NCI-H146 (cell line): ENCODE measurements at places on chromosomes 5 and 9.

GRCh38 chr9:40884072-40884901 lies 244.2 kb downstream of the FOXD4L6 start:
- no peak for DNase-seq

DNA sequence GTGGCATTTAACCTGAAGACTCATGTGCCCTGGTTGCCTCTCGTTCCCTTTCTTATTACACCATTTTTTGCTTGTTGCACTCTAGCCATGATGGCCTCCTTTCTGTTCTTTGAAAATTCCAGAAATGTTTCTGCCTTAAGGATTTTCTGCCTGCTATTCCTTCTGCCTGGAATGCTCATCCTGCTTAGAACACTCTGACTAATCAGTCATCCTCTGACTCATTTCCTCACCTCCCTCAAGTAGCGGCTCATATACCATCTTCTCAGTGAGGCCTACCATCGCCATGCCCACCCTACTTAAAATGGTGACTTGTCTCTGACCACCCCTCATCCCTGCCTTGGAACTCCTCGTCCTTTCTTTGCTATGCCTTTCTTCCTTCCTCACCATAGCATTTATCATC lies 68.8 kb downstream of the KIF4B start:
- no peak for DNase-seq

DNA sequence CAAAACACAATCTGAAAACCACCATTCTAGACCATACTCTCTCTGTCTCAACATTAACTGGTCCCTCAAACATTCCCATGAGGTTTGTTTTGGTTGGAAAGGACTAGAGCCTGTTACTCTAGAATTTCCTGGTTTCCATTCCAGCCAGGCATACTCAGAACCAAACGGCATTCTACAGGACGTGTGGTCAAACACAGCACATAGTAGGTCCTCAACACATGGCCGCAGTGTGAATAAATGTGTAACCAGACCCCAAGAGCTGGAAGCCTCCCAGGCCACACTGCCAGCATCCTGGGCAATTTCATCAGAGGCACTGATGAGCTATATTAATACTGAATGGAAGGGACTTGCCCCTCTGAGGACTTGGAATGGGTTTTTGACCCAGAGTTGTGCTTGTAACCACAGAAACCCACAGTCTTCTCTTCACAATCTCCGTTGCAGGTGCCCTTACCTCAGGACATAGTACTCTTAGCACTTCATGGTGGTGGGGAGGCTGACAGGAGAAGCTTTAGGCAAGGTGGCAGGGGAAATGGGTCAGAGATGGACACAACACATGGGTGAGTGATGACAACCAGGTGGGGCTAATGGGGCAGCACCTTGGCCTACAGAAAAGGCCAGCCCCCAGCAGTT lies 66.0 kb downstream of the ZNF366 start:
- DNase-seq: no peak

DNA sequence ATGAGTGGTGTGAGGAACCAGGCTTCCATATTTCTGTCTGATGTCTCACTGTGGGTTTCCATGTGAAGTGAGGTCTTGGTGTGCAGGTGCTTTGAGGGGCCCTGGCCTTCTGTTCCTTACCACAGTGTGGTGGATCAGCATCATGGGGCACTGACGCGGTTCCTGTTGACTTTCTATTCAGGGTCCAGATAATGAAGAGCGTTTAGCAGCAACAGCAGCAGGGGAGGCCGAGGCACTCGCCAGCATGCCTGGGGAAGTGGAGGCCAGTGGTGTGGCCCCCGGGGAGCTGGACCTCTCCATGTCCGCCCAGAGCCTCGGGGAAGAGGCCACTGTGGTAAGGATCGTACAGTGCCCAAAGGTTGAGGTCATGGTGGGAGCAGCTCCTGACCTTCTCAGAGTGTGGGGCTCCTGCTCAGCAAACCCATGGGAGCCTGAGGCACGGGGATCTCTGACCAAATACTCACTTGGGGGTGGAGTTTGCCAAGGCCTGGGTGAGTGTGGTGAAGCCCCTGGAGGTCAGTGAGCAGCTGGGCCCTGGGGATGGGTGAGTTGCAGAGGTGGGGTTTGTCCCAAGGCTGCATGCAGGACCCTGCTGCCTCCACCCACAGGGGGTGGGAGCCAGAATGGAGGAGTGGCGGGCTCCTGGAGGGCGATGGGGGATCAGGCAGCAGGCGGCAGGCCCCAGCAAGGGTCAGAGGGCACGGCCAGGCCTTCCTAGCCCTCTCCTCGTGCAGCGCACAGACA lies 61.2 kb downstream of the COL15A1 start:
- no peak for DNase-seq

DNA sequence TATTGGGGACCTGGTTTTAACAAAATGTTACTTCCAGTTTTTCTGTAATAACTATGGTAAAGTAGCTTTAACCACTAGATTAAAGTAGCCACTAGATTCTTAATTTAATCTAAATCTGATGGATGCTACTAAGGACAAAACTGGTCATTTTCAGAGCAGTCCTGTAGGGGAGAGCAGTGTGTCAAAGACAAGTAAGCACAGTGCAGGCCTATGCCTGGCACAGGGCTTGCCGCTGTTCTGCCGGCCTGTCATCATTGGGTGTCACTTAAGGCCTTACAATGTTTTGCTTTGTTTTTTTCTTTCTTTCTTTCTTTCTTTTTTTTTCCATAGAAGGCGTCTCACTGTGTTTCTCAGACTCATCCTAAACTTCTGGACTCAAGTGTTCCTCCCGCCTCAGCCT lies 53.0 kb upstream of the NXNL2 start:
- DNase-seq: no peak

DNA sequence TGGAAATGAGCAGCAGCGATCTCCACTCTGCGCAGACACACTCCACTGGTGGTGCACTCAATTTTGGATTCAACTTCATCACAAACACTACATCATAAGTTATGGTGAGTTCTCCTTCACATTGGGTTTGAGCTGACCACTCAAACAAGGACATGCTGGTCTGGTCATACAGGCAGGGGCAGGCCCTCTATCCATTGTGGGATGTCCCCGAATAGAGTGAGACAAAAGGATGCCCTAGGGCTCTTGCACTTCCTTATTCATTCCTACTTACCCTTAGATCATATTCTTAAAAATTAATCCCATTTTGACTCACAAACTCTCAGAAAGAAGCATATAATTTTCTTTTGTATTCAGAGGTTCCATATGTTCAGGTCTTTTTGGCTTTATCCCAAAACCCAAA lies 16.3 kb upstream of the PJA2 start:
- no peak for DNase-seq

GRCh38 chr5:88545338-88545737 lies 276.7 kb upstream of the TMEM161B start:
- no peak for DNase-seq

- no peak for DNase-seq
Observed at GRCh38 chr9:3516667-3517330, 9.0 kb downstream of the RFX3 start.

DNA sequence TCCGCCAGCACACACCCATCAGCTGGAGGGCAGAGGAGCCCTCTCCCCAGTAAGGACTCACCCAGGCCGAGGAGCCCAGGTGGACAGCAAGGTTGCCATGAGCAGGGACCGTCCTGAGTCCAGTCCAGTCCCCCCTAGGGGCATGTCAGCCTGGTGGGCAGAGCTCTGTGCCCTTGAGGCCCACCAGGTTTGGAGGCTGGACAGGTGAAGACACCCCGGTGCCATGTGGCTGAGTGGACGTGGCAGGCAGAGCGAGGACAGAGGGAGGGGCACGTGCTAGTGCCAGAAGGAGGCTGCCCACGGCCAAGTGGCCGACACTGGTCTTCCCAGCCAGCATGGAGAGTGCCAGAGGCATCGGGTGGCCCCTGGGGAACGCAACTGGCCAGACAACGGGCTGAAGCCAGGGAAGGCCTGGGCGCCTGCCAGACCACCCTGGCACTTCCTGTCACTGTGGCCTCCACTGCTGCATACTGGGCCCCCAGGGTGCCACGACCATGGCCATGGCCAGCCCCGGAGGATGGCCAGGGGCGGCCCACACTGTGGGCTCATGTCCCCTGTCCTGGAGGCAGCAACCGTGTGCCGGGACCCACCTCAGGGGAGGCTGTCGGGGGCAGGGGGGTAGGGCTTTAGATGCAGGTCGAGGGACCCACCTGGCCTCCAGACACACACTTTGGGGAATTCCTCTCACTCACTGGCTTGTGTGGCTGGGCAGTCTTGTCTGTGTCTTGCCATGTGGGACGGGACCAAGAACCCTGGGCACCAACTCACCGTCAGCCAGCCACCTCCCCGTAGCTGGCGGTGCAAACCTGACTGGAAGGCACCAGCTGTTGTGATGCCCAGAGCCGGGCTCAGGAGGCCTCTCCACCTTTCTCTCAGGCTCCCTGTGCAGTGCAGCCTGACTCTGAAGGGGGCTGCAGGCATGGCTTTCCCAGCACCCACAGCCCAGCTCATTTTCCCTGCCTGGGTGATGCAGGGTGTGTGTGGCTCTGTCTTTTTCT lies 42.3 kb upstream of the LPCAT1 start:
- no peak for DNase-seq

DNA sequence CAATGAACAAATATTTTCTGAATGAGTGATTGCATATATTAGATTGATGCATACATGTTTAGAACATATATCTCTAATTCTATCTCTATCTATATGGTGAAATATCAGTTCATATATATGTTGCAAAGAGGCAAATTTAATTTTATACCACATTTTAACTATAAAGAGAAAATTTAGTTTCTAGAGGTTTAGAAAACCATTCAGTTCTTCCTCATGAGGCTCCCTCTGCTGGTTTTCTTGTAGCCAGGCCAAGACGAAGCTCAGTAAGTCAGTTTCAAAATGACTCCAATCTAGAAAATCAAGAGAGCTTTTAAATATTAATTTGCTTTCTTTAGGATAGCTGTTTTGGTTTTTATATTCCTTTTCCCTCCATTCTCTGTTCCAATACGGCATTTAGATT lies 312.1 kb downstream of the TMEM232 start:
- DNase-seq: no peak

- DNase-seq: no peak
Observed at GRCh38 chr9:127392166-127392565, 4.8 kb upstream of the SLC2A8 start.

DNA sequence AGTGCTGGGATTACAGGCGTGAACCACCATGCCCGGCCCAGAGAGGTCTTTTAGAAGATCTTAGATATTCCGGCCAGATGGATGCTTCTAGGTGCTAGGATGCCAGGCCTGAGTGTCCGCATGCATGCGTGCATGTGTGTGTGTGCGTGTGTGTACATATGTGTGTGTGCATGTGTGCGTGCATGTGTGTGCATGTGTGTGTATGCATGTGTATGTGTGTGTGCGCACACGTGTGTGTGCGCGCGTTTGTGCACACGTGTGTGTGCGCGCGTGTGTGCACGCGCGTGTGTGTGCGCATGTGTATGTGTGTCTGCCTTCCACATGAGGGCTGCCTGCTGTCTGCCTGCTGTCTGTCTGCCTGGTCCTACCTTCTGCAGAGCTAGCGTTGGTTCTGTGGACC lies 88.0 kb upstream of the FCN2 start:
- no peak for DNase-seq

DNA sequence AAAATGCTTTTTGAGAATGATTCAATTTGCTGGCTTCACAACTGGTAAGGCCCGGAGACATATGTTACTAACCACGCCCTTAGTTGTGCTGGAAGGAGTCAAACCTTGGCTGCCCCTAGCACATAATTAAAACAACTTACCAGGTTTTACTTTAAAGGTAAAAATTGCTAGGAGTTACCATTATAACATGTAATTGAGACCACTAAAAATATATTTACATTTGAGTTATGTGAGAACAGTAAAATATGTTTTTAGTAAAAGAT lies 435.6 kb upstream of the CDH9 start:
- no peak for DNase-seq

DNA sequence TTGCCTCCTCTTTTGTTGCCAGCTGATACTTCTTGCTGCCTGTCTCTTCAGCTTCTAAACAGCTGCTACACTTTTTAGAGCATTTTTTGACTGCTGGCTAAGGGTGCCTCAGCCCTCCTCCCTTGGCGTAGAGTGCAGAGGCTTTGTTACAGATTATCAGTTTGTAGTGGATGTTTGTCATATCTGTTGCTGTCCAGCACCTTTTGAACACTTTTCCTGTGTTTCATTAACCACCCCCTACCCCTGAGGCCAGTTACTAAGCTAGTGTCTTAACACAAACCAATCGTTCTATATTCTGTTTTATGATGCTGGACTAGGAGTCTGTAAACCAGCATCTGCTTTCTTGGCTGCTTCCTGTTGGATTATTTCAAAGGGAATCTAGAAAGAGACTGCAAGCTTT lies 441.5 kb downstream of the DNAH5 start:
- no peak for DNase-seq

- no peak for DNase-seq
Observed at GRCh38 chr9:87201351-87201751, 254.0 kb upstream of the GAS1 start.

- no peak for DNase-seq
Observed at GRCh38 chr5:38543074-38543473, 13.4 kb downstream of the LIFR start.

DNA sequence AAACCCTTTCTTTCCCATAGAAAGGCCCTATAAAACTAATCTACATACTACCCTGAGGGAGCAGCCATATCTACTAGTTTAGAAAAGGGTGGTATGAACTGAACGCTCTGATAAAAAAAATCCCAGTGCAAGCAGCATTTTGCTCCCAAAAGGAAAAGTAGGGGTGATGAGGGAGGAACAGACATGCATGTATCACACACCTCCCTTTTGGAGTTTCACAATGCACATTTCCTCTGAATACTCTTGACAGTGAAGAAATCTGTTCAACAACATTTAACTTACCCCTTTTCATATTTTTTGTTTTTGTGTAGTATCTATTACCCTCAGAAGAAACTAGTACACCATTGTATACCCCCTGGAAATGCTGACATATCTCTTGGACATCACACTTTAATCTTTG lies 411.4 kb downstream of the MAT2B start:
- DNase-seq: no peak

GRCh38 chr5:136200130-136200529 lies 7.2 kb upstream of the SMIM32 start:
- DNase-seq: no peak

GRCh38 chr5:170488570-170488969 lies 15.2 kb upstream of the KCNIP1 start:
- DNase-seq: no peak

GRCh38 chr5:140569197-140569596 lies 4.6 kb downstream of the SLC35A4 start:
- no peak for DNase-seq

GRCh38 chr5:41815261-41815660 lies 55.0 kb downstream of the OXCT1 start:
- no peak for DNase-seq

DNA sequence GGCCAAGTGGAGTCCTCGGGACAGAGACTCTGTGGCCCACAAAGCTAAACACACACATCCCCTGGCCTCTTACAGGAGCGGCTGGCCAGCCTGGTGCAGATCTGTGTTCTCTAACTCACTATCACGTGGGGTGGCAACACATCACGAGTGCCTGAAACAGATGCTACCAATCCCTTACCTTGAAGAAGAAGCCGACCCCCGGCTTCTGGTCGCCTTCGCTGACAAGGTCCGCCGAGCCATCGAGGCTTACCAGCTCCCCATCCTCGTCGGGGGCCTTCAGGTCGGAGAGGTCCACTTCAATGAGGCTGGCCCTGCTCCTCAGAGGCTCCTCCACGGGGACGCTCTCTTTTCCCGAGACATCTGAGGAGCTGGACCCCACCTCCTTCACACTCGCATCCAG lies 86.7 kb downstream of the CAMSAP1 start:
- DNase-seq: no peak
